Frontal cortex (tissue), 4 donors: ENCODE measurements at places on chromosomes 7 and 10. TPM values are rescaled to one million over a fixed set of nuclear protein-coding genes. Genes with fewer than 3 reads are reported as not detected.

GRCh38 chr7:54788664-54789063 is 29.7 kb upstream of the SEC61G start:
- DNase-seq: peak; percentile 78

The SUFU gene
- total RNA-seq: 2.9 TPM

DNA sequence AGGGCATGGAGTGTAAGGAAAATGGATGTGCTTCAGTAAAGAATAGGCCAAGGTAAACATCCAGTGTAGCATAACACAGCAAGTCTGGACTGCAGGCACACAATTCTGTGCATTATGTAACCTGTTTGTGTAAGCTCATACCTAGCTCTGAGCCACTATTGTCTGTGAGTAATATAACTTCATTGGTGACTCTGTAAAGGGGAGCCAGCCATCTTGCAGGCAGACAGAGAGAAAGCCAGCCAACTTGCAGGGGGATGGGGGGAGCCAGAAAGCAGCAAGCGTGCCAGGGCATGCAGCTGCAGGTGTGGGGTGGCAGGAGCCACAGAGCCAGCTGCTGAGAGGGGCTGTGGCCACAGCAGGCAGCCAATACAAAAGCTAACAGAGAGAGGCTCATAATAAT is 449.2 kb downstream of the IPMK start:
- no peak for DNase-seq

- DNase-seq: no peak
Measured at GRCh38 chr10:1170867-1171180, 114.6 kb downstream of the WDR37 start.
